ENCODE measurements at places on chromosomes 11 and 22. TPM values are rescaled to one million over a fixed set of nuclear protein-coding genes. Genes with fewer than 3 reads are reported as not detected.

- DNase-seq = no peak
Measured at GRCh38 chr22:45819305-45819704, 147.7 kb downstream of the ATXN10 start.

DNA sequence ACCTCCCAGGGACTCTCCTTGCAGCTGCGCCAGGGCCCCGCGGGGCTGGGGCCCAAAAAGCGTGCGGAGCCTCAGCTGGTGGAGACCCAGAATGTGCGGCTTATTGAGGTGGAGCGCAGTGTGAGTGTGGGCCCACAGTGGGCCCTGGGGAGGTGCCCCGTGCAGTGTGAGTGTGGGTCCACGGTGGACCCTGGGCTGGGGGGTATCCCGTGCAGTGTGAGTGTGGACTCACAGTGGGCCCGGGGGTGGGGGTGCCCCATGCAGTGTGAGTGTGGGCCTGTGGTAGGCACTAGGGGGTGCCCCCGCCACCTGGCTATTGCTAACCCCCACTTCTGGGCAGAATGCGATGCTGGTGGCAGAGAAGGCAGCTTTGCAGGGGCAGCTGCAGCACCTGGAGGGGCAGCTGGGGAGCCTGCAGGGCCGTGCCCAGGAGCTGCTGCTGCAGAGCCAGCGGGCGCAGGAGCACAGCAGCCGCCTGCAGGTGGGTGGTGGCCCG is 7.8 kb upstream of the RPS6KA4 start:
- DNase-seq = no peak

DNA sequence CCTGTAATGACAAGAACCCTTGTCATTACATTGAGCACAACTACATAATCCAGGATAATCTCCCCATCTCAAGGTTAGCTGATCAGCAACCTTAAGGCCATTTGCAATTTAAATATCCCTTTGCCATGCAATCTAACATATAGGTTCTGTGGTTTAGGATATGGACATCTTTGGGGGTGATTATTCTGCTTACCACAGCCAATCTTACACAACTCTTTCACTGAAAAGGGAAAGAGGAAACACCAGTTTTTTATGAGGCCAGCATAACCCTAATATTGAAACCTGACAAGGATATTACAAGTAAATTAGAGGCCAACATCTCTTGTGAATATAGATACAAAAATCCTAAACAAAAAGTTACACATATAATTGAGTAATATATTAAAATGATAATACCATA is 78.5 kb downstream of the CYP2R1 start:
- no peak for DNase-seq

GRCh38 chr11:43360361-43361032 is 1.8 kb downstream of the TTC17 start:
- DNase-seq = no peak

DNA sequence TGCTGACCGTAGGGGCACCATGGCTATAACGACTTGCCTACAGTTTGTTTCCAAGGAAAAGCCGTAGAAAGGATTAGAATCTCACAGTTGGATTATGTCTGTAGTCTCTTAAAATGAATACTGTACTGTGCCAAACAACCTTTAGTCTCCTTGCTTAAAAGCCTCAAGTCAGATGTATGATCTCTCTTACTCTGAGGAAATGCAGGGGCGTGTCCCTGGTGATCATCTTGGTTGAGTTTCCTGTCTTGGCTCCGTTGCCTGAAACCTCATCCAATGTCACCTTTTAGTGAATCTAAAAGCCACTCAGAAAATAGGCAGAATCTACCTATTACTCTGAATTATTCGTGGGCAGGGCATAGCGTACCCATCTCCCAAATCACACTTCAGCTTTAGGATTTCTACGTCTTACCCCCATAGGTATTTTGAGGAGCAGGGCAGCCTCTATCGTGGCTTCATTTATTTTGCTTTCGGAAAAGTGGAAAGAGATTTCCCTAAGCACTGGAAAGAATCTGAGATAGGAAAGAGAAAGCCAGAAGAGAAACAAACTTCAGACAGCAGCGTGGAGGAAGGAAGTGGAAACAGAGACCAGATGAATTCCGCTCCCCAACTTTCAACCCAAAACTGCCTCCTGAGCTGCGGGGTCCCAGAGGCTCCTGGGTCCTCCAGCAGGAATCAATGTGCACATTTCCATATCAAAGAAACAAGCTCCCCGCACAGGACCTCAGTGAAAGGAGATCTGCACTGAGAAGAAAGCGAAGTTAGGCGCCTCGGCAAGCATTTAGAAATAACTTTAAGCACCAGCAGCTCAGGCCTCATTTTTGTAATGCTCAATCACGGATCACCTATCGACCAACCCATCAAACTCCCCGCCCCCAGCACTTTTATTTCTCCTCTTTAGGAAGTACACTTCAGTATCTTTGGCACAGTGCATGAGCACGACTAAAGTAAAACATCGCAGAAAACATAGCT is 245.8 kb downstream of the ETS1 start:
- DNase-seq = no peak

DNA sequence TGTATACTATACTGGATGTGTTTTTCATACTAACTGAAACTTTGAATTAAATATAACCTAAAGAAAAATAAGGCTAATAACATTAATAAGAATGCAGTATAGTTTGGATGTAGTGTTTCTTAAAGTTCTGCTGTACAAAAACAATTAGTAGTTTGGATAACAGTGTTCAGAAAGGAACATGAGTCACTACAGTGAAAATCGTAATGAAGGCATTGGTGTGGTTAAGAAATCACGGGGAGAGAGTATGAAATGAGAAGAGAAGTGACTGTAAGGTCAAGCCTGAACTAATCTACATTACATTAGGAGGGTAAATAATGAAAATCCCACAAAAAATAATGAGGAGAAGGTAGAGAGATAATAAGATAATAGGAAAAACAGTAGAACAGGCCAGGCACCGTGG is 726.6 kb upstream of the ARHGAP42 start:
- no peak for DNase-seq

- no peak for DNase-seq
Measured at GRCh38 chr11:103529181-103529684, 420.0 kb downstream of the DYNC2H1 start.

DNA sequence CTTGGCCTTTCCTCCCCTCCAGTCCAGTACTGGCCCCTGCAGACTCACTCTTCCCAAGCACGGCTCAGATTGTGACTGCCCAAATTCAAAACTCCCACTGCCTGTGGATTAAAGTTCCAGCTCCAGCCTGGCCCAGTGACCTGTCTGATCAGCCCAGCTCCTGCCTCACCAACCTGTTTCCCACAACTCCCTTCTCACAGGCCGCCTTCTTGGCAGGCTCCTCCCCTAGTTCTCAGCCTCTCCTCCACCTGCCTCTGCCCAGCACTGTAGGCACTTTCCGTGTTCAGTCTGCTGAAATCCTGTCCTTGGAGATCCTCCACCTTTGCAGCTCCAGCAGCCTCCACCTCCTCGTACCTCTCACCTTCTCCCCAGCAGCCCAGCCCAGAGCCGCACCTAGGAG is 68.6 kb downstream of the MICAL2 start:
- no peak for DNase-seq

- DNase-seq = peak; percentile 89
Measured at GRCh38 chr11:57248780-57249383, 11.8 kb upstream of the APLNR start.

DNA sequence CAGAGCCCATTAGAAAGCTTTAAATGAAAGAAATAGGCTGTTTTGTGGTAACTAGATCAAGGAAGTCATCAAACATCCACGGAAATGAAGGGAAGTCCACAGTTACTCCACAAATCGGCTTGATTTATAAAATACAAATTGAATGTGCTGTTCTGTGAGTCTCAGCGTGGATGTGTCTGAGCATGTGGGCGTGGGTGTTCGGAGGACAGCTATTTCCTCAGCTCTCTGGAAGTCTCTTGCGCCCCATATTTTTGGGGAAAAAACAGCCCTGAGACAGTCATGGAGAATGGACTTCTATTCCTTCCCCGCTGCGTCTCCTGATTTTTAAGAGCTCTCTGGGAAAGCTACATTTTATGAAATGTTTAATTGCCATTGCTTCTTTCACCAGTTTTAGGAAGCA is 144.4 kb downstream of the EFCAB6 start:
- DNase-seq = no peak

GRCh38 chr22:48579043-48579927 is 1248.4 kb downstream of the BRD1 start:
- no peak for DNase-seq

GRCh38 chr11:19077965-19078364 is 17.4 kb upstream of the MRGPRX2 start:
- no peak for DNase-seq

- peak; percentile 91 for DNase-seq
Measured at GRCh38 chr22:18156878-18157713, 7.1 kb downstream of the USP18 start.

DNA sequence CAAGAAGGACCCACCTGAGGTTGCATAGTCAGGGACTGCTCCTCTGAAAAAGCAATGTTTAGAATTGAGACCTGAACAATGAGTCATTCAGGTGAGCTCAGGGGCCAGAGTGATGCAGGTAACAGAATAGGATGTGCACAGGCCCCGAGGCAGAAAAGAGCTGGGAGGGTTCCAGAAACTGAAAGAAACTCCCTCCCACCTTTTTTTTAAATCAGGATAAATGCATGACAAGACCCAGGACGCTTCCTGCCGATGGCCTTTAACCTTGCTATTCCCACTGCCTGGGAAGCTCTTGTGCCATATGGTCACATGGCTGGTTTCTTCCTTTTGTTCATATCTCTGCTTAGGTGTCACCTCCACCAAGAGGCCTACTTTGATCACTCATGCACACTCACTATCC is 214.2 kb upstream of the ZBED5 start:
- DNase-seq = no peak

Gene CARNS1
- total RNA-seq = 1.6 TPM

Gene ZBED5
- 40.5 TPM for total RNA-seq

Data from posterior vena cava (tissue), 2 donors.